Kasumi-1 (cell line): ENCODE measurements at places on chromosomes 2 and 18.

GRCh38 chr2:552906-553305 lies 124.3 kb downstream of the TMEM18 start:
- DNase-seq: no peak

DNA sequence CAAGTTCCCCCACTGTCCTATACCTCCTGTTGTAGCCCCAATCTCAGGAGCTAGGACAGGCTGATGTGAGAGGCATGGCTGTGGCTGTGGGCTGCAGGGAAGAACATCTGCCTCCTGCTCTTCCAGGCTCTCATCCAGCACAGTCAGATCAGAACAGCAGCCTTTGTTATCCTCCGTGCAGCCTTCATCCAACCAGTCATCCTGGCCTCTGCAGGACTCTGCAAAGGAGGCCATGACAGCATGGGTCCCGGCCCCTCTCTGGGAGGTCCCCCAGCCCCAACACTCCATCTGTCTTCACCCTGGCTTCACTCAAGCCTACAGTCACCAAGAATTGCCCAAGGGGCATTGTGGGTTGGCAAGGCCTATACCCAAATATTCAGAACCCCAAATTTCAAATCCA lies 223.2 kb upstream of the COPS8 start:
- DNase-seq: no peak

- no peak for DNase-seq
Measured at GRCh38 chr18:3984163-3984757, 470.8 kb downstream of the DLGAP1 start.

DNA sequence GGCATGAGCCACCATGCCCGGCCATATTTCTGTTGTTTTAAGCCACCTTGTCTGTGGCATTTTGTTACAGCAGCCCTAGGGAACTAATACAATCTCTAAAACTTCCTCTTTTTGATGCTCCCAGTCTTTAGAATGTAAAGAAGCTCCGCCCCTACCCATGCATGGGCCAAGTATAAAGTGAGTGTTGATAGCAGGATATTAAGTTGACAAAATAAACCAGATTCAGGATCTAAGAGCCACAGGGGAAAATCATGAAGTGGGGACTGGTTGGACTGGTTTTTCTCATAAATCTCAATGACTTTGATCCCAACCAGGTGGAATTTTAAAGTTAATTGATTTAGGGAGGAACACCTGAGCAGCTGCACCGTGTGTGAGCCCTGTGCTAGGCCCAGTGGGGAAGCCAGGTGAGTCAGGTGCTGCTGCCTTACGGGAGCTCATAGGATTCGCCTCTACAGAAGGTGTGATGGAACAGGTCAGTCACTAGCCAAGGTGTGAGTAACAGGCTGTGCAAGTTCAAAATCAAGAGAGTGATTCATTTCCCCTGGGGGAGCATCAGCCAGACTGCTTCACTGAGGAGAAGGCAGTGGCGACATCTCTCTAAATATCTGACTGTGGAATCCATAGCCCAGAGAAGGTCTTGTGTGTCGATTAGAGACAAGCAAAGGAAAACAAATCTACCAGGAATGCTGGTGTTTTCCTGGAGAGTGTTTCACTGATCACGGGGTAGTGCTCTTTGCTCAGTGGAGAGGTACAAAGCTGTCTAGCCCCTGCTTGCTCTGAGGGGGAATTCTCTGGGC lies 63.0 kb upstream of the MSH2 start:
- peak; percentile 69 for DNase-seq

DNA sequence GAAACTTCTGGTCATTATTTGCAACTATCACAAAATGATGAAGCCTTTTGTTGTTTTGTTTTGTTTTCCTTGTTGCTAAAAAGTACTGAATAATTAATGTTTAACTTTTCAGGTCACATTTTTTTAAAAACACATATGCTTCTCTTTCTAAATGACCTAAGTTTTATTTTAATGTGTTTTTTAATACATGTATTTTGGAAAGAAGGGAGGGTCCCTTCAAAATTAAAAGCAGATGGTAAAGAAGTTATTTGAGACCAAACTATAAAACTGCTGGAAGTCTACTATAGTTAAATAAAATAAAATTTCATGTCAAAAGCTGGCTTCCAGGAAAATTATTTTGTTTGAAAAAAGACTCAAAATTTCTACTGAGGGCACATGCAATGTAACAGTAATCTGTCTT lies 39.5 kb upstream of the ASNSD1 start:
- no peak for DNase-seq

GRCh38 chr18:50011813-50012435 lies 183.0 kb downstream of the MYO5B start:
- no peak for DNase-seq

DNA sequence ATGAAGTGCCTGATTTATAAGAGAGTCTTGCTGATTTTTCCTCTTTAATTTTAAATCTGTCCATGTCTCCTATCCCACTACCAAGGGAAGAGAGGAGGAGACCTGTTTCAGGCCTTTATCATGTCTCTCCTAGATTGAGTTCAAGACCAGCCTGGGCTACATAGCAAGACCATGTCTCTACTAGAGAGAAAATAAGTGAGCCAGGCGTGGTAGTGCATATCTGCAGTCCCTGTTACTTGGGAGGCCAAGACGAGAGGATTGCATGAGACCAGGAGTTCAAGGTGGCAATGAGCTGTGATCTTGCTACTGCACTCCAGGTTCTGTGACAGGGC lies 20.0 kb downstream of the EML4 start:
- no peak for DNase-seq
